HT-29 (cell line): ENCODE measurements at places on chromosomes 5 and 9. TPM values are rescaled to one million over a fixed set of nuclear protein-coding genes. Genes with fewer than 3 reads are reported as not detected.

DNA sequence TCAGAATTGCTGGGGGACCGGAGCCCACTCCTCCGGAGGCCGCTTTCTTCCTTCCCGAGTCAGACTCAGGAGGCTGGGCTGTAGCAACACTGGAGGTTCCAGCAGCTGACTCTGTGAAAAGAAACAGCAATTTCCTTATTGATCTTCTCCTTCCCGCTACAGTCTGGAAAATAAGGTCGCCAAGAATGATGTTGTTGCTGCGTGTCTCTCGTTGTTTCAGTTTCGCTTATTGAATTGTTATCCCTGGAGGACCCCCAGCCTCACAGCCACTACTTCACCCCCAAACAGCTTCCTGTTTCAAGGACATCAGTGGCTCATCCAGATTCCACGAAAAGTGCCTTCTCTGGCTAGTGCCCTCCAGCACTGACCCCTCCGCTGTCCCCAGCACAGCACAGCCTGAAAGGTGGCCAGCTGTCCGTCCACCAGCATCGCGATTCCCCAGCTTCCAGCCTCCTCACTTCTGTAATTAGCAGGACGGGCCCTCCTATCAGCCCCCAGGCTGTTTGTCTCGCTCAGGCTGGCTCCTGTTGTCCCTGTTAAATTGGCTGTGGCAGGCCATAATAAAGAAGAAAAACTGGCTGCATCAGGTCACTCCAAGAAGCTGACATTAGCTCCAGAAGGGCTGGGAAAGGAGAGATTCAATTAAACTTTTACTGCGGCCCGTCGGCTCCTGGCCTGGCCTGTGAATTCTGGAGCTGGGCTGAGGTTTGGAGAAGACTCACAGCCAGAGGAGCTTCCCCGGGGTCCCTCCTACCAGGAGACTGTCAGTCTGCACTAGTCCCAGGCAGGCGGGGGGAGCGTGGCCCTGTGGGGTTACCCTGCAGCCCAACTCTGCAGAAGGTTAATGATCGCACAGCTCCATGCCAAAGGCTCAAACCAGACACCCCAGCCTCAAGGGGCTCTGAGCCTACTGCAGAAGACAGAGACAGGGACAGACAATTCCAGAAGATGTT is 40.5 kb downstream of the OLFM1 start:
- DNase-seq: no peak

GRCh38 chr9:123003466-123003865 is 30.0 kb upstream of the GPR21 start:
- DNase-seq: no peak

- no peak for DNase-seq
Measured at GRCh38 chr9:88523056-88523455, 11.9 kb upstream of the NXNL2 start.

DNA sequence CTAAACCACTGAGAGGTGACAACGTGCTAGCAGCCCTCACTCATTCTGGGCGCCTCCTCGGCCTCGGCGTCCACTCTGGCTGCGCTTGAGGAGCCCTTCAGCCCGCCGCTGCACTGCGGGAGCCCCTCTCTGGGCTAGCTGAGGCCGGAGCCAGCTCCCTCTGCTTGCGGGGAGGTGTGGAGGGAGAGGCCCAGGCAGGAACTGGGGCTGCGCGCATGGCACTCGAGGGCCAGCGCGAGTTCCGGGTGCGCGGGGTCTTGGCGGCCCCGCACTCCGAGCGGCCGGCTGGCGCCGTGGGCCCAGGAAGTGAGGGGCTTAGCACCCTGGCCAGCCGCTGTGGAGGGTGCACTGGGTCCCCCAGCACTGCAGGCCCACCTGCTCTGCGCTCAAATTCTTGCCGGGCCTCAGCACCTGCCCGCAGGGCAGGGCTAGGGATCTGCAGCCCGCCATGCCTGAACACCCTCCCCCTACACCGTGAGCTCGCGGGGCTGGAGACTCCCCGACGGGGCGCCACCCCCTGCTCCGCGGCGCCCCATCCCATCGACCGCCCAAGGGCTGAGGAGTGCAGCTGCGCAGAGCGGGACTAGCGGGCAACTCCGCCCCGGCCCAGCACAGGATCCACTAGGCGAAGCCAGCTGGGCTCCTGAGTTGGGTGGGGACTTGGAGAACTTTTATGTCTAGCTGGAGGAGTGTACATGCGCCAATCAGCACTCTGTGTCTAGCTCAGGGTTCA is 11.8 kb upstream of the UBE2D2 start:
- DNase-seq: no peak

DNA sequence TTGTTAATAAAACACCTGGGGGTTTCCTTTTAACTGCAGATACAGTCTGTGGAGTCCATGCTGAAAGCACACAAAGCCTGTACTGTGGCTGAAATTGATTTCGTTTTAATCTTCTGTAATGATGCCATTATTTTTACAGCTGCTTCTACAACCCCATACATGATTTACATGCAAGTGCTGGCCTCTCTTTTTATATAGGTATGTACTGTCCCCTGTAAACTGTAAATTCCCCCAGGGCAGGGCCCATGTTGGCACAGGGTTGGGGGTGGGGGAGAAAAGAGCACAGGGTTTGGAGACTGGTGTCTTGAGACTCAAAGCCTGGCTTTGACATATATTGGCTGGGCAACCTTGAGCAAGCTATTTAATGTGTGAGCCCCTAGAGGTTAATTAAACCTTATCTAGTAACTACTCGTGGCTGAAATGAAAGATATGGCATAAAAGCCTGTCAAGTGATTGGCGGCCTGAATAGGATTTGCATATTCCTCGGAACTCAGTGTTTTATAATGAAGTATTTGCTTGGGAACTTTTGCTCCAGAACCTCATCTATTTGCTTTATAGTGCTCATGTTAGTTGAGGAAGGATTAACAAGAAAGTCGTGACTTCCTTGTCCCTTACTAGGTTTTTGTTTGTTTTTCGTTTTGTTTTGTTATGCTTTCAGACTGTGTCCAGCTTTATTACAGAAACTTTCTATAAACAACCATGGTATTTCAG is 34.0 kb downstream of the KLF4 start:
- no peak for DNase-seq

DNA sequence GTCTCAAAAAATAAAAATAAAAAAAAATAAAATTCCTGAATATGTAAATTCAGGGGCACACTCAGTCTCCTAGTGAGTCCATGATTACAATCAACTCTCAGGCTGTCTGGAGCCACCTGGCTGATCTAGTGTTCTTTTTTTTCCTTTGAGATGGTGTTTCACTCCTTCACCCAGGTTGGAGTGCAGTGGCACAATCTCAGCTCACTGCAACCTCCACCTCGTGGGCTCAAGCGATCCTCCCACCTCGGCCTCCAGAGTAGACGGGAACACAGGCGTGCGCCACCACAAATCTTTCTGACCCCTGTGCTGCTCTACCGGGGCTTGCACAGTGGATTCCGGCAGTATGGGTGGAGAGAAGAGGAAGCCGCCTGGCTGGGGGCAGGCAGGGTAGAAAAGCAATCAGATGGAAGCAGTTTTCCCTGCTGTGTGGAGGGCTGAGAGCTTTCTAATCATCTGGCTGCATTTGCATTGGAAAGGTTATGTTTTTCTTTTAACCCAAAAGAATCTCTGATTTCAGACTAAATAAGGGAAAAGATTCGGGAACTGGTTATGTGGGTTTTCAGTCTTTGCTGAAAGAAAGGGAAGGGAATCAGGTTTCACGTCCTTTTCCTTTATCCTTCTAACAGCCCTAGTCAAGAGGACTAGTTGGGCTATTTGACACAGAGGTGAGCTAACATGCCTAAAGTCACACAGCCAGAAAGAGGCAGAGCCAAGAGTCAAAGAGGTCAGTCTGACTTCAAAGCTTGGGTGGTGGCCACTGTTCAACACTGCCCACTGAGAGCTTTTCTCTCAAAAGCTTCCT is 26.3 kb upstream of the CORO2A start:
- no peak for DNase-seq

- DNase-seq: peak; percentile 48
Measured at GRCh38 chr9:111598733-111599091, 735 bp downstream of the PTGR1 start.

DNA sequence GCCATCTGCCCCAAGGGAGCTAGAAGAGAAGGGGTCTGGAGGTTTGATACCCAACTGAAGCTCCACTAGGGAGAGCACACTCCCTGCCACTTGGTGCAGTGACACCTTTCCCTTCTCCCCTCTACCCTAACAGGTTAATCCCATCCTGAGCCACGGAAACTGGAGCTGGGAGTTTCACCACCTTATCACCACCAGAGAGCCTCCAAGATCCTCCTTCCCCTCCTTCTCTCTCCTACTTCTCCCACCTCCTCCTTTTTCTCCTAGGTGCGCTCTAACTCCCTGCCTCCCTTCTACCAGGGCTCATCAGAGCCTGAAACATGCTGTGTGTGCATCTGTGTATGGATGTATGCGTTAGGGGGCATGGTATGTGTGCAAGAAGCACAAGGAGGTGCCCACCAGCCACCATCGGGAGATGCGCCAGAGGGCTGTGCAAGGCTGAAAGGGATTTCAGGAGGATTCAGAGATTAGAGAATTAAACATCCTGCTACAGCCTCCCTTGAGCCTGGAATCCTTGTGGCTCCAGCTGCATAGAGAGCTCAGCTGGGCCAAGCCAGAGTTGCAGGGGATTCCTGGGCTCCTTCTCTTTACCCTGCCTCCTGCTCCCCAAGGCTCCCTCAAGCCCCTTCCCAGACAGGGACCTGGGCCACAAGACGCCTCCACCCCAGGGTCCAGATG is 89.8 kb downstream of the PCDH1 start:
- DNase-seq: no peak

GRCh38 chr5:120779674-120780073 is 315.6 kb downstream of the PRR16 start:
- no peak for DNase-seq

DNA sequence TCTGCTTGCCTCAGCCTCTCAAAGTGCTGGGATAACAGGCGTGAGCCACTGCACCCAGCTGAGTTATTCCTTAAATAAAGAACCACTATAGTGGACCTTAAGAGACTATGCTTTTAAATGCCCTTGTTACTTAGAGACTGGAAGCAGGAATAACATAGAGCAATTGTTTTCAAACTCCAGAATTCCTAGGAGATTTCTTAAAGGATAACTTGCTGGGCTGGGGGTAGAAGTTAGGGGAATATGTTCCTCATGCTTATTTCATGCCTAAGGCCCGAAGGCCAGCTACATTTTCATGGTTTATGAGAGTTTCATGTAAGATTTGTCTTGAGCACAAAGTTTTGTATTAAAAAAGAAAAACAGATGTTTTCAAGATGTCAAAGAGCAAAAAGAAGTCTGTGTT is 48.2 kb downstream of the CSNK1A1 start:
- DNase-seq: no peak

- no peak for DNase-seq
Measured at GRCh38 chr9:99092643-99093491, 12.0 kb upstream of the TGFBR1 start.

GRCh38 chr5:142886211-142886610 is 116.0 kb downstream of the ARHGAP26 start:
- peak; percentile 0 for DNase-seq

GRCh38 chr9:104027295-104027694 is 66.8 kb upstream of the SMC2 start:
- no peak for DNase-seq

GRCh38 chr9:121340676-121341392 is 29.2 kb downstream of the STOM start:
- DNase-seq: no peak

- no peak for DNase-seq
Measured at GRCh38 chr9:37710046-37710445, 43.6 kb upstream of the TRMT10B start.

DNA sequence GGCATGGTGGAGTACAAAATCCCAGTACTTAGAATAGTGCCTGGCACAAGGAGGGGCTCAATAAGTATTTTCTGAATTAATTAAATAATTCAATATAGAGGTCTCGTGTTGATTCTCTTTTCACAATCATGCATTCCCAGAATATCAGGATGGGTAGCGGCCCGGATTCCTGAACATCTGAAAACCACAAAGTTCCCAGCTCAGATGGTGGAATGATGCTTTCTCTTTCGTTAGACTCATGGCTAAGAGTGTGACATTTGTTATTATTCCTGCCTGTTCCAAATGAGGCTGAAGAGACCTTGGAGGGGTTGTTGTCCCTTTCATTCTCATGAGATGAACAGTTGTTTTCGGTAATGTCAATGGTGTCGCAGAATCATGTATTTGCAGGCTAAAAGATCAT is 95.4 kb upstream of the LIFR start:
- no peak for DNase-seq

SHOC1 gene
- not detected in 2 replicates for total RNA-seq

OR1J2 gene
- not detected in 2 replicates for total RNA-seq

CDH9 gene
- not detected in 2 replicates for total RNA-seq

FOXD4L3 gene
- total RNA-seq: not detected in 2 replicates

NSUN2 gene
- 76.7 and 83.3 TPM in 2 replicates for total RNA-seq

CER1 gene
- not detected in 2 replicates for total RNA-seq

SLC12A7 gene
- total RNA-seq: 129 and 134 TPM in 2 replicates

TLR4 gene
- 4.3 and 4.5 TPM in 2 replicates for total RNA-seq

FAM200C gene
- 0.91 and 1.2 TPM in 2 replicates for total RNA-seq

DOLK gene
- total RNA-seq: 27.6 and 29.0 TPM in 2 replicates

CFAP90 gene
- not detected in 2 replicates for total RNA-seq

CDKN2B-AS1 gene
- total RNA-seq: 6.7 and 6.9 TPM in 2 replicates

GADD45G gene
- total RNA-seq: 1.3 and 5.2 TPM in 2 replicates

PRRX2 gene
- total RNA-seq: not detected in 2 replicates

PCDHB9 gene
- total RNA-seq: 0.03 and 0.25 TPM in 2 replicates

PHPT1 gene
- total RNA-seq: 230 and 232 TPM in 2 replicates
